ENCODE measurements at places on chromosomes 3 and 15.

DNA sequence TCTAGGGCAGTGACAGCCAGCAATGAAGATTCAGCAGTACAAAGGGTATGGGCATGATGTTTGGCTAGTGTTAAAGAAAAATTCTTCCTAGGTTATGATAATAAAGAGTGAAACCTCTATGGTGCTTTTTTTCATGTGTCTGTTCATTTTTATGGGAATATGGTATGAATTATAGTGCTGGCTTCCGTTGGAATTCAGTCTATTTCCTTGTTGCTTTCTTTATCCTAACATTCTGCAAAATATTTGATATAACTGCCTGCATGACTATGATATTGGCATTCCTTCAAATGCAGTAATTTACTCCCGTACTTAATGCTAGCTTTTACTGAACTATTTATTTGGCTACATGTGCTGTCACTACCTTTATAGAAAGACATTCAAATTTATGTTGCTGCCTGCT is 57.6 kb upstream of the ATP11B start:
- DNase-seq: no peak

- DNase-seq: no peak
Measured at GRCh38 chr3:131630807-131631206, 128.0 kb upstream of the MRPL3 start.

GRCh38 chr3:168958466-168958865 is 705.0 kb downstream of the MECOM start:
- no peak for DNase-seq

DNA sequence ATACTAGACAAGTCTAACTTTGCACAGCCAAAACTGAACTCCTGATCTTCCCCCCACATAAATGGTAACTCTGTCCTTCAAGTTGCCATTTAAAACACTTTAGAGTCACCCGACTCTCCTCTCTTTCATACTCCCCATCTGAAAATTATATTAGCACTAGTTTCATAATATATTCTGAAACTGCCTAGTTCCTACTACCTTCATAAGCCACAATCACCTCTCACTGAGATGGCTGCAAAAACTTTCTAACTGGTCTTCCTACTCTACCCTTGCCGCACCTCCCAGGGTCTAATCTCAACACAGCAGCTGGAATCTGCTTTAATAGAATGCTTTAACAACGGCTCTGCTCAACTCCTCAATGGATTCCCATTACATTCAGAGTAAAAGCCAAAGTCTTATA is 55.0 kb downstream of the GLB1 start:
- no peak for DNase-seq

DNA sequence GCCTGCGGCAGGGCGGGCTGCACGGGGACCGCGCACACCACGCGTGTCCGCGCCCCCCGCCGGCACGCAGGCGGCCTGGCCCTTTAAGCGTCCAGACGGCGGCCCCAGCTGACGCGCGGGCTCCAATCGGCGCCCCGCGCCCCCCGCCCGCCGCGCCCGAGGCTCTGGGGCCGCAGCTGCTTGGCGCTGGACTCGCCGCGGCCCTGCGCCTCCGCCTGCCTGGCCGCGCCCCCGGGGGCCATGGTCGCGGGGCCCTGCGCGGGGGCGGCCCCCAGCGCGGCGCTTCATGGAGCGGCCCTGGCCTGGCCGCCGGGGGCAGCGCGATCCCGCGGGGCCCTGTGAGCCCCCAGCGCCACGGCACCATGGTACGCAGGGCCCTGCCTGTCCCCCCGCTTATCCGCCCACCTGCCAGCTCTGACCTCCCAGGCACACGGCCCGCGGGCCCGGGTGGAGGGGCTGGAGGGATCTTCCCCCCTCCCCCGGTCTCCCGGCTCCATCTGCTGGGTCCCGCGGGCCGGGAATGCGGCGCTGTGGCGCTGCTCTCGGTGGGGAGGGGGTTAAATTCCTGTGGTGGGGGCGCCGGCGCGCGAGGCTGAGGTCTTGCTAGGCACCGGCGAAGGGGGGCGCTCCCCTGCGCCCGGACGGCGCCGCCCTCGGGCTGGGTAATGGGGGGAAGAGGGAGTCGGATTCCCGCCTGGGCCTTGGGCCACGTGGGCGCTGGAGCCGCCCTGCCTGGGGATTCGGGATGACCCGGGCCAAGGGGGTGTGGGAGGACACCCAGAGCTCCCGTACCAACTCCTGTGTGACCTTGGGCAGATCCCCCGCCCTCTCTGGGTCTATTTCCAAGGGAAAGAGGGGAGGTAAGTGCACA is 1.1 kb downstream of the ZBTB47 start:
- DNase-seq: no peak

DNA sequence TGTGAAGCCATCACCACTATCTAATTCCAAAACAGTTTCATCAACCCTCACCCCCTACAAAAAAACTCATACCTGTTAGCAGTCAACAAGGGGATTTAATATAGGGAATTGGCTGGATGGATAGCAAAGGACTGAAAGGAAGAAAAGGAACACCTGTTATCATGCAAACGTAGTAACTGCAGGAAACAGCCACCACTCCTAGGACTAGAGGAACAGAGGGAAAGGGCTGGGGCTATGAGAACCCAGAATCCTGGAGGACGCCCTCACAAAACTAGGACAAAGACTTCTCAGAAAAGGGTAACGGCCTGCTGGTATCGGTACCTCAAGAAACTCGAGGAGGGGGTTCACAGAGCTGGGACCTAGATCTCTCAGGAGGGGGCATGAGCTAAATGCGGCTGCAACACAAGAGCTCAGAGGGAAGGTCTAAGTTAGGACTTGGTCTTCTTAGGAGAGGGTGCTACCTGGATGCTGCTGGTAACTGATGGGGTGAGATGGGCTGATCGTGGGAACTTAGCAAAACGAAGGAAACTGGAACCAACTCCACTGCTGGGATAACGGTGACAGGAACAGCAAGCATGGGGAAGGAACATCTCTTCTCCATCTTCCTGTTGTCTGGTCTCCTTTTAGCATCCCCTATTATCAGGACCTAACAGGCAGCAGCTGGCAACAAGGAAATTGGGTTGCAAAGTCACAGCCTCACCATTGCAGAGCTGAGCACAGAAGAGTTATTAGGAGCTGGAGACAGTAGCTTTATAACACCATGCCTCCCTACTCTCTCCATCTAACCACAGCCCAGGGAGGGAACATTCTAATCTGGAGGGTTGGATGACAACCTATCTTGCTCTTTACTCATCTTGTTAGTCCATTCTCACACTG is 147.7 kb downstream of the UACA start:
- no peak for DNase-seq

DNA sequence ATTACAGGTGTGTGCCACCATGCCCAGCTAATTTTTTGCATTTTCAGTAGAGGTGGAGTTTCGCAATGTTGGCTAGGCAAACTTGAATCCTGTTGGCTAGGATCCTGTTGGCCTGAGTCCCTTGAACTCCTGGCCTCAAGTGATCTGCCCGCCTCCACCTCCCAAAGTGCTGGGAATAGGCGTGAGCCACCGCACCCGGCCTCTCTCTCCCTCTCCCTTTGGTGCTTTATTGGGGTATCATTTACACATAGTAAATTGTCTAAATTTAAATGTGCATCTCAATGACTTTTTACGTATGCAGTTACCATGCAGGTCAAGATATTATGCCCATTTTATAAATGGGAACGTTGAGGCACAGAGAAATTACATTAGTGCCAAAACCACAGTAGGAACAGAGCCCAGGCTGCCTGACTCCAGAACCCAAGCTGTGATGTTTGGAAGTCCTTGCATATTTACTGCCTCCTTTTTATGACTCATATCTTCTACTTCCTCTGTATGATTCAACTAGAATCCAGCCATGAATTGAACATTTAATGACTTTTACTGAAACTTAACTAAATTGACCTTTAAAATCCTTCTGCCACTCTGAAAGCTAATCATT is 34.0 kb upstream of the RPP14 start:
- DNase-seq: no peak

DNA sequence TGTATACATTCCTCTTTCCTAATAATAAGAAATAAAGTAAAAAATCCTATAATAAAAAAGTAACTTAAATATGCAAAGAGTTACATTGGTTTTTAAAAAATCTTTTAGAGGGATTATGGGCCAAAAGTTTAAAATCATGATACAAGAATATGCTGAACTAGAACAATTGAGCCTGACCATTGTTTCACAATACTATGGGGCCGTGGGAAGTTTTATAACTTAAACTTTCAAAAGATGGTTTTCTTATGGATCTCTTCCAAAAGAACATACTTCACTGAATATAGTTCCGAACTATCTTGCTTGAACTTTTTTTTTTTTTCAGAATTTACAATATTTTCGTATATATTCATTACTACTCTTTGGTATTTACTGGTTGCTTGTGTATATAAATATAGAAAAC is 97.6 kb downstream of the NFKBIZ start:
- no peak for DNase-seq

GRCh38 chr15:68434021-68434420 is 2.1 kb upstream of the ITGA11 start:
- DNase-seq: no peak

DNA sequence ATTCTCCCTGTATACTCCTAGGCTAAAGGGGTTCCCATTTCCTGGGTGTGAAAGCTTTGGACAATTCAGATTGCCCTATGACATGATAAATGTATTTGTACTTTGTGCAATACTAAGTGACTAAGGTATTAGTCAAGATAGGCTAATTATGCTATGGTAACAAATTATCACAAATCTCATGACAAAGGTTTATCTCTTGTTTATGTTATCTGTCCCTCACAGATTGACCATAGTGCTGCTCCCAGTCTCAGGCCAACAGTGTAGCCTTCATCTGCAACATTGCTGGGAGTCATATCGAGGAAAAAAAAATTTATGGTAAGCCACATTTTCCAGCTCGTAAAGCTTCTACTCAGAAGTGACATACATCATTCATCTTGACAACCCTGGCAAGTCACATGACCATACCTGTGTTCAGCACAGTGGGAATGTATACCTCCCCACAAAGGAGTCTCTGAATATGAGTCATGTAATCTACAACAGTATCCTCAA is 346.2 kb downstream of the IGSF11 start:
- DNase-seq: no peak

GRCh38 chr3:179265875-179266274 is 15.0 kb upstream of the KCNMB3 start:
- DNase-seq: no peak

GRCh38 chr3:107251819-107252218 is 125.4 kb upstream of the CCDC54 start:
- no peak for DNase-seq

DNA sequence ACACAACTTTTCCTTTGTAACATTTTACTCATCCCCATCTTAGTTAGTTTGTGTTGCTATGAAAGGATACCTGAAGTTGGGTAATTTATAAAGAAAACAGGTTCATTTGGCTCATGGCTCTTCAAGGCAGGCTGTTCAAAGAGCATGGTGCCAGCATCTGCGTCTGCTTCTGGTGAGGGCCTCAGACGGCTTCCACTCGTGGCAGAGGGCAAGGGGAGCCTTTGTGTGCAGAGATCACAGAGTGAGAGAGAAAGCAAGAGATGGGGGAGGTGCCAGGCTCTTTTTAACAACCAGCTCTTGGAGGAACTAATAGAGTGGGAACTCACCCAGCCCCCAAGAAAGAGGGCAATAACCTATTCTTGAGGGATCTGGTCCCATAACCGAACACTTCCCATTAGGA is 23.1 kb downstream of the PLA2G4F start:
- no peak for DNase-seq

DNA sequence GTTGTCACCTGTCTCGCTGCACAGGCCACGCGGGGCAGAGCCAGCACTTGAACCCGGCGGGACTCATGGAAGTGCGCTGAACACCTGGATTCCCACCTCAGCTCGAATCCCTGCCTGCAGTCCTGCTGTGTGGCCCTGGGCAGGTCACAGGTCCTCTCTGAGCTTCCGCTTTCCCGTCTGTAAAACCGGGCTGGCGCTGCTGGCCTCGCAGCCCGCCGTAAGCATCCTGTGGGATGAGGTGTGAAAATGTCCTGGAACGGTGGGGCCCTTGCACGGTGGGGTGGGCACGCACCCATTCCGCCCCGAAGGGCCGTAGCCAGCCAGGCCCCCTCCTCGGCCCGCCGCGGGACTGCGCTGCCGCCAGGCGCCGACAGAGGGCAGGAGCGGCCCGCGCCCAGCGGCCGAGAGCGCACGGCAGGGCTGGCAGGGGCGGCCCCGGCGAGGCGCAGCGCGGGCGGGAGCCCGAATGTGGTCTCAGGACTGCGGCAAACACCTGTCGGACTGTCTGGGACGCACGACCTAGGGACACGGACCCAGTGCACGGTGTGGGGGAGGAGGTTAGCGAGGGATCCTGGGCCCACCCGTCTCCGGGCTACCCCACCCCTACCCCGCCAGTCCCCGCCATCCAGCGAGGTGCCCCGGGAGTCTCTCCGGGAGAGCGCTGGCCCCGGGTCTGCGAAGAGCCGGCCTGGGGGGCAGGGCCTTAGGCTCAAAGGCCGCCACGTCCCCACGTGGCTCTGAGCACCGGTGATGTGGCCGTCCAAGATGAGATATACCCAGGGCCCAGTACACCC is 40.4 kb downstream of the DNAJB8 start:
- peak; percentile 56 for DNase-seq
